ENCODE measurements at places on chromosomes 3 and 15.

DNA sequence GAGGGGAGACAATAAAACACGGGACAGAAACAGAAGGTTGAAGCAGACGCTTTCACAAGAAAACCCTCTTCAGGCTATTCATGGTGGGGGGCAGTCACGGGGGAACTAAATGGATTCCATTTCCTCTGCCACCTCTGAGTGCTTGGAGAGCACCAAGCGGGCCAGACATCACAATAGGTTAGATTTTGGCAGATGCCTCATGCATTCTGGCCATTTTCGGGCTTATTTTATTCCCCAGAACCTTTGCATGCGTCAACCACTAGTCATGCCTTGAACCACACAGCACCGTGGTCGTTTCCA lies 82.2 kb downstream of the RORA start:
- DNase-seq, result no peak

GRCh38 chr3:101266071-101266470 lies 54.3 kb downstream of the IMPG2 start:
- no peak for DNase-seq

DNA sequence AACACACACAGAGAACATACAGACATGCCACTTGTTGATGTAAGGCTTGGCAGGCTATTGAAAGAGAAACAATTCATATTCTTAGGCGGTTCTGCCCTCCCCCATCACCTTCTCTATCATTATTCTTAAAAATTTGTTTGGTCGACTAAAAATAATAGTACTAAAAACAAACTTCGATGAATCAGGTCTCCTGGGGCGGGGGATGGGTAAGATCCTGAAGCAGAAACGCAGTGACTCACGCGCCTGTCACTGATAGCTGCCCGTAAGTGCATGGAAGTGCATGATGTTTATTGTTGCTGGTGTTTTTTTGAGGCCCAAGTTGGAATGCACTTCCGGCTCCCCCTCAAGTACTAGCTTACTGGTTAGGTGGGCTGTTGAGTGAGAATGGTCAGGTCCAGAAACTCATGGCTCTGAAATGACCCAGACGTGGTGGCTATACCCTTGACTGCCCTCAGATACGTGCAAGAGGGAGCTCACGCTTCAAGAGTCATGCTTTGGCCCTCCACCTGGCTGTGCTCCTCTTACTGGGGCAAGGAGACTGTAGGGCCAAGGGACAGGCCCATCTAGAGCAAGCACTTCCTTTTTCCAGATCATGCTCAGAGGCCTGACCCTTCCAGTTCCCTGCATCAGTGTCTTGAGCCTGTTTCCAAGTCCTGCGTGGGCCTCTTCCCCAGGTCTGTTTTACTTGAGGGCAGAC lies 10.9 kb downstream of the SMAD3 start:
- peak; percentile 74 for DNase-seq

DNA sequence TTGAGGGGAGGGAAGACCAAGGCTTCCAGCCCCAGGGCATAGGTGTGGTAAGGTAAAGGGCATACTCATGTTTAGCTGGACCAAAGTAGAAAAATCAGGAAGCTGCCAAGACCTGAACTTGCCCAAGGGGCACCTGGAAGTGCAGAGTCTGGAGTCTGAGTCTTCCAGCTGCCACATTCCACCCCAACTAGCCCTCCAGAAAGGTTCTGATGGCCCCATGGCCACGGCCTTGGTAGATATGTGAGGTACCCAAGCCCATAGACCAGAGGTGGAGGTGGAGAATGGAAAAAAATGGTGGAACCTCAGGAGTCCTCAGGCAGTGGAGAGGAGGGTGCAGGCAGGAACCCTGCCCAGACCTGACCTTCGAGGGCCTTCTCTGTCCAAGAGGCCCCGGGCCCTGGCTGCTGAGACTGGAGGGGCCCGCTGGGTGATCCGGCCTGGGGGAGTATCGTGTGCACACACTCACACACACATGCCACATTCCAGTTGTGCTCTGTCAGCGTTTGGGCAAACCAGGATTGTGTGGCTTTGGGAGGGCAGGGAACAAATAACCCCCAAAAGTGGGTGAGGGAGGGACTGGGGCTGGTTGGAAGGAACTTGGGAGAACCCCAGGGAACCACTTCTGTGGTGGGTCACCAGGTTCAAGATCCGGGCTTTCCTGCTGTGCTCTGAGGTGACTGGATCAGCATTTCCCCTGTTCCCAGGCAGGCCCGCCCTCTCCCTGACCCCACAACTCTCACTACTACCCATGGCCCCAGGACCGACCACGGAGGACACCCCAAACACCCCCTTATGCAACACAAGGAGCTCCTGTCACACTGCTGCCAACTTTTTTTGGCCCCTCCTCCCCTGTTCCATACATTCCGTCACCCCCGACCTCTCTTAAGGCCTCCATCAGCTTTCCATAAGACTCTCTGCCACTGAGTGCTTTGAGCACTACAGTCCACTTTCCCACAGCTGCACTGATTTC lies 11.6 kb downstream of the MYL3 start:
- no peak for DNase-seq

- DNase-seq, result peak; percentile 34
Measured at GRCh38 chr3:15428539-15428938, 1.1 kb downstream of the EAF1 start.

- DNase-seq, result no peak
Measured at GRCh38 chr3:155504682-155505081, 211.2 kb upstream of the STRIT1 start.

GRCh38 chr3:4664412-4664811 lies 171.3 kb downstream of the ITPR1 start:
- no peak for DNase-seq

GRCh38 chr15:93460717-93461116 lies 371.7 kb upstream of the RGMA start:
- DNase-seq, result no peak

GRCh38 chr3:106206146-106206545 lies 337.3 kb upstream of the CBLB start:
- DNase-seq, result no peak

GRCh38 chr15:33963831-33964664 lies 4.2 kb upstream of the CHRM5 start:
- no peak for DNase-seq

GRCh38 chr3:10292505-10293419 lies at the start of gene GHRL:
Gene GHRL (minus strand): TSS chr3:10292947. CDS start chr3:10290180, 2,767 bp downstream.
- no peak for DNase-seq

DNA sequence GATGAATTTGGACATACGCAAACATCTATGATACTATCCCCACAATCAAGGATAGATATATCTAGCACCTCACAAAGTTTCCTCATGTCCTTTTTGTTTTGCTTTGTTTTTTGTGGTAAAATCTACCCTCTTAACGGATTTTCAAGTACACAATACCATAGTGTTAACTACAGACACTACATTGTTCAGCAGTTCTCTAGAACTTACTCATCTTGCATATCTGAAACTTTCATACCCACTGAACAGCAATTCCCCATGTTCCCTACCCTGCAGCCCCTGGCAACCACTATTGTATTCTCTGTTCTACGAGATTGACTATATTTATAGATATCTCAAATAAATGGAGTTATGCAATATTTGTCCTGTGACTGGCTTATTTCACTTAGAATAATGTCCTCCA lies 58.1 kb upstream of the TJP1 start:
- no peak for DNase-seq

DNA sequence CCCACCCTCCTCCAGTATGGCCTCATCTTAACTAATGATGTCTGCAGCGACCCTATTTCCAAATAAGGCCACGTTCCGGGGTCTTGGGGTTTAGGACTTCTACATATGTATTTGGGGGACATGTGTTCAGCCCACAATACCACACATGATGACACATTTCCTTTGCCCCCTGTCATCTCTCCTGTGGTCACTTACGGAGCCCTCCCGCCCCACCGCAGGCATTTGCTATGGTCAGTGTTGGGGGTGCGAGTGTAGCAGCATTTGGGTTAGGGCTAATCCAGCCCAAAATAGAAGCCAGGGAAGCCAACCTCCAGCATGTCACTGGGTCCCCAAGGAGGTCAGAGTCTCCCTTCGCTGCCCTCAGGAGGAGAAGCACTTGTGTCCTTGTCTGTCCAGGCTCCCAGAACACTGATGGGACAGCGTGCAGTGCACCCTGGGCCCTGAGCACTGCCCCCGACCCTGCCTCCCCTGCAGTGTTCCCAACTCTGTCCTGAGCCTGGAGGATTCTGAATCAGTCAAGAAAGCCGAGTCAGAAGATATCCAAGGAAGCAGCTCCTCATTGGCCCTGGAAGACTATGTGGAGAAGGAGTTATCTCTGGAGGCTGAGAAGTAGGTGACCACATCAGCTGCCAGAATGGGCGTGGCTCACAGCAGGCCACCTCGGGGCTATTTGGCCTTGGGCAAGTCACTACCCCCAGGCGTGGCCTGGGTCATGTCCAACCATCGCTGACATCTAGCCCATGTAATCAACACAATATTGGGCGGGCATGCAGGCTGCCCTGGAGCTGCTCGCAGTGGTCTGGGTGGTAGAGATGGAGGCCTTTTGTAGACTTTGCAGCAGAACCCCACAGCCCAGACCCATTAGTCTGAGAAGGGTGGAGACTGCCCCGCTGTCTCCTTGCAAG lies 46.9 kb upstream of the FGD5 start:
- DNase-seq, result no peak

DNA sequence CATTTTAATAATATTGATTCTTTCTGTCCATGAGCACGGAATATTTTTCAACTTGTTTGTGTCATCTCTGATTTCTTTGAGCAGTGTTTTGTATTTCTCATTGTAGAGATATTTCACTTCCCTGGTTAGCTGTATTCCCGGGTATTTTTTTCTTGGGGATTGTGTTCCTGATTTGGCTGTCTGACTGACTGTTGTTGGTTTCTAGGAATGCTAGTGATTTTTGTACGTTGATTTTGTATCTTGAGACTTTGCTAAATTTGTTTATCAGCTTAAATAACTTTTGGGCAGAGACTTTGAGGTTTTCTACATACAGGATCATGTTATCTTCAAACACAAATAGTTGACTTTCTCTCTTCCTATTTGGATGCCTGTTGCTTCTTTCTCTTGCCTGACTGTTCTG lies 418.8 kb upstream of the ALCAM start:
- no peak for DNase-seq

DNA sequence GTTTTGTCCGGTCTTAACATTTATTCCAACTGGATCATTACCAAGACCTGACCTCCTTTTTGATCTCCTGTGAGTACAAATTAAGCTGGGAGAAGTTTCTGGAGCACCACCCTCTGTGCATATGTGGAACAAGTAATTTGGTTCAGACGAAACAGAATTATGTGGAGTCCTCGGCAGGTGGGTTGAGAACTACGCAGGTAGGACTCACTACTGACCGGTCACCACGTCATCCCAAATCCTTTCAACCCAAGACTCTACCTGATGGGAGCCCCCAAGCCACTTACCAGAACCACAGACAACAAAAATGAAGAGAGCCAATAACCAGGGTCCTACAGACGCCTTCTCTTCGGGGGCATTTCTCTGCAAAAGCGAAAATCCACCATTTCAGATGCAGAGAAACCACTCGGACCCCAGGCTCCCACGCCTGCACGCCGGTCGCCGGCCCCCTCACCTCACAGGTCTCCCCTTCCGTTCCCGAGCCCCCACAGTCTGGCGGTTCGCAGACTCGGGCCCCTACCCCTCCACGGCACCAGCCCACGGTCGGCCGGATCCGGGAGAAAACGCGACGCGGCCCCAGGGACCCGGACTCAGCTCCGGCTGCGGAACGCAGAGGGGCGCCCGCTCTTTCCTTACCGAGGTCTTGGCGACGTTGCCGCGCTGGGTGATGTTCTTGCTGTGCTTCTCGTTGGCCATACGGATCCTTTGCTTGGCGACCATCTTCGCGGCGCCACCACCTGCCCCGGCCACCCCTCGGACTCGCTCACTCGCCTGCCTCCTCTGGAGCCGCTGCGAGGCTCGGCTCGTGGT lies 674 bp downstream of the SERP1 start:
- DNase-seq, result peak; percentile 53

DNA sequence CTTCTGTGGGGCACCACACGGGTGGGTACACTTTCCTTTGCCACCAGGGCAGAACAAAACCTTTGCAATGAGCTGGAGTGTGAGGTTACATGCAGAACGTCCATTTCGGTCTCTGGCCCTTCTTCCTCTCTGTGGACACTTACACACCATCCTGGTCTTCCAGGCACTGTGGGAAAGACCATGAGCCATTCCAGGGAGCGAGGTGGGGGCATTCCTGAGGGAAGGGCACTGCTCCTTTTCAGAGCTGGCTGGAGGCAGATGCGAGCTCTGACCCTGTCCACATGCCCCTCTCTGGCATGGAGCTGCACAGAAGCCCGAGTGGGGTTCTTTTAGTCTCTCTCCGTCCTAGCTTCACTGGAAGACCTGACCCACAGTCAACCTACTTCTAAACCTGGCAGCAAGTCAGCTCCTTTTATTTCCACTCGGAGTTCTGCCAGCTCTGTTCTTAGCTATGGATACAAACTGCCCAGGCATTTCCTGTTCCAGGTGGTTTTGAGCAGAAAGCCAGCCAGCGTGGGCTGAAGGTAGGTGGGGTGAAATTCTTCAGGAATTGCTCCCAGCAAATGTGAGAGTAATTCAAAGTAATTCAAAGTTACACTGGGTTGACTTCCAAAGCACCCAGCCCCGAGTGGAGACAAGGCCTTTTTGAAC lies 281.4 kb downstream of the ADAMTS17 start:
- no peak for DNase-seq

- DNase-seq, result no peak
Measured at GRCh38 chr3:127490271-127491023, 100.1 kb downstream of the TPRA1 start.

GRCh38 chr3:131009698-131010097 lies 16.9 kb downstream of the ASTE1 start:
- no peak for DNase-seq

GRCh38 chr3:120498556-120499346 lies 48.0 kb upstream of the FSTL1 start:
- no peak for DNase-seq

DNA sequence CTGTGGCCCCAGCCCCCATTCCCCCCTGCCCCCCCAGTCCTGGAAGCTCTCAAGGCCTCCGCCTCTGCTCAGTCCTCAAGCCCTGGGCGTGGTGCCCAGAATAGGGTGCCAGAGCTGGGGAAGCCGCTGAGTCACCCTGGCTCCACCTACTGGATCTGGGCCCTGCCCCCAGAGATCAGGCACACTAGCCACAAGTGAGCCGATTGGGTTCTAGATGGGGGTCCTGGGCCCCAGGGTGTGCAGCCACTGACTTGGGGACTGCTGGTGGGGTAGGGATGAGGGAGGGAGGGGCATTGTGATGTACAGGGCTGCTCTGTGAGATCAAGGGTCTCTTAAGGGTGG lies 5.7 kb downstream of the EIF4G1 start:
- DNase-seq, result peak; percentile 57

DNA sequence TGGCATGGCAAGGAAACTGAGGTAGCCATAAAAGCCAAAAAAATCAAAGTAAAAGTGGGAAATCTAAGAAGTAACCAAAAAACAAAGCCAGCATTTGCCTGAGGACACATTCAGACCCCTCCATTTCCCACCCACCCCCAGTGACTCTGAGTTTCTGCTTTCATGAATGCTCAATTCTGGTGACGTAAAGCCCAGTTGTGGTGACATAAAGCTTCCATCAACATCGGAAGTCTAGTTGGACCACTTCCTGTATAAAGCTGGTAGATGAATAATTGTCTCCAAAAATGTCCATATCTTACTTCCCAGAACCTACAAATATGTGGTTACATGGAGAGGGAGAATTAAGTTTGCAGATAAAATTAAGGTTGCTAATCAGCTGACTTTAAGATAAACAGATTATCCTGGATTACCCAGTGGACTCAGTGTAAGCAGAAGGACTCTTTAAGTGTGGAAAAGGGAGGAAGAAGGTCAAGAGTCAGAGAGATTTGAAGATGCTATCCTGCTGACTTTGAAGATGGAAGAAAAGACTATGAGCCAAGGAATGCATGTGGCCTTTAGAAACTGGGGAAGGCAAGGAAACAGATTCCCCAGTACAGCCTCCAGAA lies 62.0 kb upstream of the ST3GAL6 start:
- DNase-seq, result no peak
